ENCODE measurements at places on chromosomes 13 and 19.

GRCh38 chr13:73714522-73714921, 419.7 kb downstream of the KLF12 start:
- no peak for DNase-seq

GRCh38 chr13:96104516-96104915, 14.6 kb downstream of the HS6ST3 start:
- DNase-seq: no peak

- DNase-seq: peak; percentile 47
Observed at GRCh38 chr13:25371875-25372283, at the start of gene ATP8A2. Gene ATP8A2, plus strand, starts transcription at chr13:25371974. Its CDS starts 239 bp downstream, at chr13:25372213.

DNA sequence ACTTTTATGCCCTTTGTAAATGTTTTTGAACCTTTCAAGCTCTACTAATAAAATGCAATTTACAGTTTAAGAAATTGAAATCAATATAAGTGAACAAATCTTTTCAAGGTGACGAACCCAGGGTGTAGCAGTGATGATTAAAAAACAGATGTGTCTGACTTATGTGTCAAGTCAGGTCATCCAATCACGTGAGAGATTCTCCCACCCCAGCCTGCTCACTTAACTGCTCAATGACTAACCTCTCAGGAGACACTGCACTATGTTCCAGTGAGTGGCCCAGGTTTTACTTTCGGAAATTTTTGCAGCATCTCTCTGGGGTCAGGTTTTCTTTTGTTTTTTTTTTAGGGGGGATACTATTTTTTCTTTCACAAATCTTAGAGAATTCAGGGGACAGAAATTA, 60.7 kb downstream of the ZNF429 start:
- DNase-seq: no peak

GRCh38 chr13:106355866-106356265, 179.6 kb downstream of the EFNB2 start:
- DNase-seq: no peak

- DNase-seq: no peak
Observed at GRCh38 chr13:59363313-59363712, 800.4 kb downstream of the DIAPH3 start.

DNA sequence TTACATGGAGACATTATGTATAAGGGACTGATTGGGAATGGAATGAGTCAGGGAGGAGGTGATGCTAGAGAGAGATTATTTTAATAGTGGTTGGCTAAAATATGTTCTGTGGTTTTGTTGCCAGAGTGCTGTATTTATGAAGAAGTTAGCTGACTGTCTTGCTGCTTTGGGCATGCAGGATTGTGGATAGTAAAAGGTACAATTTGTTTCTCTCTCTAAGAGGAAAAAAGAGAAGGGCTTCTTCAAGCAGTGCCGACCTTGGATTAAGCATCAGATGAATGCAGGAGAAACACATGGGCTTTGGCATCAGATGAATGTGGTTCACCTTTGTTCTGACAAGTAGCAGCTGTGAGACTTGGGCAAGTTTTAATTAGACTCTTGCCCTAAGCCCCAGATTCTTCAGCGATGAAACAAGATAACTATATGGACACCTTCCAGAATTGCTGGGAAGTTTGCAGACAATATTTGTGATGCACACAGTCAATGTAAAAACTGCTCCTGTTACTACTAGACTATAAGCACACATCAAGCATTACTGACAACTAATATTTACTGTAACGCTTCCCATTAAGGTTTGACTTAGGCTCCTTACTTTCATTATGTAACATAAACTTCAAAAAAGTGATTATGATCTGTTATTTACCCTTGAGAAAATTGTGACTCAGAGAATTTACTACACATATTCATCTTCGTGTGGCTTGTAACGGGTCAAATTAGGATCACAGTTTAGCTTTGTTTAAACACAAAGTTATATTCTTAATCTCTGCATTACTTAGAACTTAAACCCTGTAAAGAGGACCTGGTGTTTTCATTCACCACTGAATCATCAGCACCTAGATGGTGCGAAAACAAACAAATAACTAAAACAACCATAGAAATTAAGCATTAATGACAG, 824.0 kb downstream of the PCDH9 start:
- peak; percentile 20 for DNase-seq

DNA sequence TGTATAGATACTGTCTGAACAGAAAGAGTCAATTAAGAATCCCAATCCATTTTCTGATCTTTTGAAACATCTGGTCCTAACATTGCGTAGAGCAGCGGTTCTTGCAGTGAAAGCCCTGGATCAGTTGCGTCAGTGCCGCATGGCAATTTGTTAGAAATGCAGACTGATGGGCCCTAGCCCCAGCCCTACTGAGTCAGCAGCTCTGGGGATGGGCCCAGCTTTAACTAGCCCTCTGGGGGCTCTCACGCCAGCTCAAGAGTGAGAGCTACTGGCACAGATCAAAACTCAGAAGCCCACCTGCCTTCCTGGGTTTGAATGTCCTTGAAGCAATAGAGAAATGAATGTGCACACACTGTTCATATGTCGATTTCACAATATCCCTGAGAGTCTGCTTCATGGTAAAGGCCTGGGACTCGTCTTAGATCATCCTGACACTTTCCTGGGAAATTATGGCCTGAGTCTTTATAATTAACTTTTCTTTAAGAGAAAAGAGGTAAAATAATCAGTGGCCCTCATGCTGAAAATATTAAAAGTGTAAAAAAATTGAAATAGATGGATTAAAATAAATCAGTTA, 206.8 kb upstream of the TMTC4 start:
- DNase-seq: peak; percentile 39

GRCh38 chr19:1223018-1223855, 14.6 kb downstream of the CBARP start:
- no peak for DNase-seq

DNA sequence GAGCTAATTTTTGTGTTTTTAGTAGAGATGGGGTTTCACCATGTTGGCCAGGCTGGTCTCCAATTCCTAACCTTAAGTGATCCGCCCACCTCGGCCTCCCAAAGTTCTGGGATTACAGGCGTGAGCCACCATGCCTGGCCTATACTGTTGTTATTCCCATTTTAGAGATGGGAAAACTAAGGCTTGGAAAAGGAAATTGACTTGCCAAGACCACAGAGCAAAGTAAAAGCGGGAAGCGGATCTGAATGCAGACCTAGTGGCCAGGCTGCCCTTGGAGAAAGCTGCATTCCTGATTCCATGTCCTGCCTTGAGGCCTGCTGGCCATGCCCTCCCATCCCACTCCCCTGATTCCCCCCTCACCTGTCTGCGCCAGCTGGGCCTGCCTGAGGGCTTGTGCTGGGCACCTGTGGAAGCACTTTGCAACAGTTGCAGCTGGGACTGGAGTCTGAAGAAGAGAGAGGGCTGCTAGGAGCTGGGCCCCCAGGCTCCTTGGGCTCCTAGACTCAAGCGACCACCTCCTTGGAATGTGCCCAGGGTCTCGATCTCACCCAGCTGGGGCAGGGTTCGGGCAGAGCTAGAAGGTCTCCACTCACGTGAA, 5.7 kb downstream of the PALM3 start:
- no peak for DNase-seq

DNA sequence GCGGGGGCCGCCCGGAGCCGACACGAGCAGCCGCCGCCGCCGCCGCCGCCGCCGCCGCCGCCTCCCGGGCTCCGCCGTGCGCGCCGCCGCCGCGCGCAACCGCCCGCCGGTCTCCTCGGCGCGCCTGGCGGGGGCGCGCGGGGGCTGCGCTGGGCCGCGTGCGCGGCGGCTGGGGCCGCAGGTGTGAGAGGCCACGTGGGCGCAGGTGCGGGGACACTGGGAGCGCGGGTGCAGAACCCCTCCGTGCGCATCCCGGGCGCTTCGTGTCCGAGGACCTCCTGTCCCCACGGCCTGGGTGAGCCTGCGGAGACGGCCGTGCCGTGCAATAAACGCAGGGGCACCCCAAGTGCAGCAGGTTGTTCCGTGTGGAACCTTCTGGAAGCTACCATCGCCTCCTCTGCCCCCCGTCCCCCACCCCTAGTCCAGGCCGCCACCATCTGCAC, at the start of gene LINGO3:
Gene LINGO3 (minus strand): TSS at position 41 of the 443 bp plus-strand sequence. CDS start 16,378 bp downstream, outside the sequence.
- DNase-seq: peak; percentile 56

- DNase-seq: no peak
Observed at GRCh38 chr19:38841787-38842438, 7.9 kb downstream of the HNRNPL start.

- no peak for DNase-seq
Observed at GRCh38 chr13:59461411-59461810, 702.3 kb downstream of the DIAPH3 start.

GRCh38 chr19:45954156-45954555, 19.5 kb downstream of the NOVA2 start:
- no peak for DNase-seq

DNA sequence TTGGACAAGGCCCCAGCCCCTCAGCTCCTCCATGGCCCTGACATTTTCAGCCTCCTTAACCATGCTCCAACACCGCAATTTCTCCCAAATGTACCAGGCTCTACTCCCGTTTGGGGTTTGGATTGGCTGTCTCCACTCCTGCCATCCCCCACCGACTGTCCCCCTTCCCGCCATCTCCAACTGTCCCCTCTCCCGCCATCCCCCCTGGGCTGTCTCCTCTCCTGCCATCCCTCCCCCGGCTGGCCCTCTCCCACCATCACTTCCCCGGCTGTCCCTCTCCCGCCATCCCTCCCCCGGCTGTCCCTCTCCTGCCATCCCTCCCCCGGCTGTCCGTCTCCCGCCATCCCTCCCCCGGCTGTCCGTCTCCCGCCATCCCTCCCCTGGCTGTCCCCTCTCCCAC, 5.4 kb downstream of the BCAT2 start:
- no peak for DNase-seq

DNA sequence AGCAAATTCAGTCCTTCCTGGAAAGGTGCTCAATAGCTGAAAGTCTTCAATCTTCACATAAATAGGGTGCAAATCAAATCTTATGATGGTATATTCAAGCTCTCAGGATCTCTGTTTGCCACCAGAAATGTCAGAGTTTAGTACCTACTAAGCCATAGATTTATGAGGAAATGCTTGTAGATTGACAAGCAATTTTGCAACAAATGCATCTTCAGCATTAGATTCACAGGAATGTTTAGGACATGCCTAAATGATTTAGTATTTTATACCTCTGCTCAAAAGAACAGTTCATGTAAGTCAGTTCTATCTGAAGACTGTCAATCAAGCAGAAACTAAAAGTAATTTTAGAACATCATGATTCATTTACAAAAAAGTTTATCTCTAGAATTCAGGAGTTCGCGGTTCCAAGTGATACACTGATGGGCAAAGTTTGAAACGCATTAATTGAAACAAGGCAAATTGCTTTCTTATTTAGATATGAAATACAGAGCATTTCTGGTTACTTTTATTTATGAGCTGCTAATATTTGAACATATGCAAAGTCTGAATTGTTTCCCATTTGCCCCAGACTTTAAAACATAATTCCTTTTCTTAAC, 65.7 kb downstream of the DACH1 start:
- DNase-seq: no peak

DNA sequence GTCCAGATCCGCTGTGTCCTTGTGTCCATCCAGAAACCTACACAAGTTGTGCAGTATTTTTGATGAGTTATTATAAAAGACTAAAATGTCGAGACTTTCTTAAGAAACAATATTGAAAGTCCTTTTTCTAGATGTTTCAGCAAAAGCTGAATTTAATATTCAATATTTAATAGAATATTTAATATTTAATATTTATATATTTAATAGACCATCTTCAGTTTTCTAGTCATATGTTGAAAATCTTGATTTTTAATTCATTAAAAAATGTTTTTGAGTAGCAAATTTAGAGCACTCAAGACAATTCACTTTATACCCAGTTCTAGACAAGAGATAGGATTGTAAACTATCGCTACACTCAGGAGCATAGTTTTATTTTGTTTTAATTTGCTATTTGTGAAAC, 447.8 kb downstream of the SLITRK5 start:
- DNase-seq: no peak

- no peak for DNase-seq
Observed at GRCh38 chr19:31981545-31981944, 363.9 kb upstream of the ZNF507 start.

GRCh38 chr13:49635599-49636433, 7.5 kb downstream of the ARL11 start:
- DNase-seq: no peak

DNA sequence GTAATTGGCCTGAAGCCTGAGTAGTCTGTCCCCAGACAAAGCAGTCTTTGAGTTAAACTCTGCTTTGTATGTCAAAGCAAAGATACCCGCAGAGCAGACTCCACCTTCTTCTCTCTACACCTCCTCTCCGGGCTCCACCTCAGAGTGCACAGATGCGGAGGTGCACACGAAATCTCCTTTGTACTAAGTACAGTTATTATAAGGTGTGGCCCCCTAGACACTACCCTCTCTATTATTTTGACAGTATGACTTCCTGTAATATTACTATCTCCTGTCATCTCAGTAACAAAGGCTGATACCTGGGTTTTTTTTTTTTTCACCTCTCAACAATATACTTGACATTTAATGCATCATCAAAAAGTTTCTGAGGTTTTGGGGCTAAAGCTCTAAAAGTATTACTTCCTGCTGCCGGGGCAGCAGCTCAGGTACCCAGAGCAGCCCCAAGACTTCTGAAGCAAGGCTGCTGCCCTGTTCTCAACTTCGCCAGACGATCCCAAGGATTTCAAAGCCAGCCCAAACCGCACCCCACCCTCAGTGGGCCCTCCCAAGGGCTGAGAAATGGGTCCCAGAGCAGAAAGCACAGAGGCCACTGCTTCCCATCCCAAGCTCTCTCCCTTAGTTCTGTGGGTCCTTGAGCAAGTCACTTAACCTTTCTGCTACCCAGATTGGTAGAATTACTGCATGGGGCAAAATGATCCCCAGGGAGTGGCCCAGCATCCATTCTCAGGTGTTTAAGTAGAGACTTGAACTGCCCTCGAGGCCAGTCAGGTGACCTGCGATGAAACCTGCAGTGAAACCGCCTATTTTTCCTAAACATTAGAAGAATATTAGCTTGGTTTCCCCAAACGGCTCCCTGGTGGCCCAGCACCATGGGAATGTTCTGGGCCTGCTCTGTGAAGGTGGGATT, 180.6 kb downstream of the FOXO1 start:
- DNase-seq: no peak

DNA sequence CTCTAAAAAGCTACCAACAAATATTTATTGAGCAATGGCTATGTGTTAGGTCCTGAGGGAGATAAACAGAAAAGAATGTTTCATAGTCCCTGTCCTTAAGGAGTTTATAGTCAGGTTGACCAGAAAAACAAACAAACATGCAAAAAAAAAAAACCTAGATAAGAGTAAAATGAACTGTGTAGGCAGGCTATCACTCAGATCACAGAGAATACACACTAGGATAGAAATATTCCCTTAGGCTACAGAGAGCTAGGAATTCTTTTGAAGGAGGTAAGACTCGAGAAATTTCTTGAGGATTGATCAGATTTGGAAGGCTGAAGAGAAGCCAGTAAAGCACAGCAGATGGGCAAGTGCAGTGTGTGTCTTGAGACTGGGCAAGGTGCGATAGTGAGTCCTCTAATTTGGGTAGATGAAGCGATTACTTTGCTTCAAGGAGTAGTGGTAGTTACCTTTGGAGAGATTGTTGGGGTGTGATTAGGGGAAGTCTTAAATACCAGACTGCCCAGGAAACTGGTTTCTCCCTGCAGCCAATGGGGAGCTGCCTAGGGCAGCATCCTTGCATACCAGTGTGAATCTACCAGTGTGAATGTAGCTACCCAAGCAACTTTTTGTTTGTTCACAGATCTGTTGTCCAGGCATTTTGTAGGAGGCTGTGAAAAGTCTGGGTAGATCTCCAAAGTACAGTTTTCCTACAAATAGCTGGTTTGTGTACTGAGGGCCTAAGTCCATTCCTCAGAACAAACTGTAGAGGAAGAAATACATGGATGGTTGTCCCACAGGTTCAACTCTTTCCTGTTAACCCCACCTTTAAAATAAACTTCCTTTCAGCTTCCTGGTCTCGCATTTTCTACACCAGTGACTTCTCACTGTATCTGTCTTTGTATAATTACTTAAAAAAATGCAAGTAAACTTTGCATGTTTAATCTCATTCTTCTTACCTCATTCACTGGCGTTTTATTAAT, 314.1 kb downstream of the KLF5 start:
- no peak for DNase-seq

- DNase-seq: no peak
Observed at GRCh38 chr13:45695198-45695730, 6.9 kb upstream of the CBY2 start.

Data from GM03348 (cell line).